ENCODE measurements at places on chromosomes 16 and 17.
A peak's percentile ranks its signal among the peaks of the same experiment; 100 is the strongest.

GRCh38 chr17:51610155-51610554 is 349.8 kb downstream of the UTP18 start:
- DNase-seq = no peak

GRCh38 chr16:65196420-65197075 is 74.7 kb upstream of the CDH11 start:
- no peak for DNase-seq

DNA sequence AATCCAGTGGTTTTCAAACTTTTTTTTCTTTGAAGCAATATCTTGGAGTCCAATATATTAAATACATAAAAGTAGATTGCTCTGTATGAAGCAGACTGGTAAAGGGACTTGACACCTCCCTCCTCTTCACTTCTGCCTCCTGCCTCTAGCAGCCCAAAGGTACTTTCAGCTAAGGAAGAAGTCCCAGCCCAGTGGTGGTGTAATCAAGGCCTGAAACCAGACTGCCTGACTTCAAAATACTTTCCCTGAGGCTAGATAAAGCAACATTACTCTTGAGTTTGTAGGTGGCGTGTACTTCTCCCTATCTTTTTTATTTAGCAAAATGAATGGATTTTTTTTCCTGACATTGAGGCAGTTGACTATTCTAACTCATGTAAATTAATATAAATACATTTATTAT is 122.4 kb upstream of the TMEM97 start:
- no peak for DNase-seq

DNA sequence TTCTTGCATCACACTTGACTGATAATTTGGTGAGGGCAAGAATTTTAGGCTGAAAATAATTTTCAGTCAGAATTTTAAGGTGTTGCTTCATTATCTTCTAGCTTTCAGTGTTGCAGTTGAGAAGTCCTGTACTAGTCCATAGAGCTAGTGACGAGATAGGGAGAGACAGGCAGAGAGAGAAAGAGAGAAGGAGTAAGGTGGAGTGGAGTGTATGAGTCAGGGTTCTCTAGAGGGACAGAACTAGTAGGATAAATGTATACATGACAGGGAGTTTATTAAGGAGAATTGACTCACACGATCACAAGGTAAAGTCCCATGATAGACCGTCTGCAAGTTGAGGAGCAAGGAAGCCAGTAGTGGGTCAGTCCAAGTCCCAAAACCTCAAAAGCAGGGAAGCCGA is 127.2 kb downstream of the UTP18 start:
- DNase-seq = no peak

- DNase-seq = no peak
Observed at GRCh38 chr17:77891602-77892001, 66.9 kb upstream of the TNRC6C start.

GRCh38 chr16:31105677-31106213 is 2.4 kb upstream of the BCKDK start:
- DNase-seq = peak; percentile 91

DNA sequence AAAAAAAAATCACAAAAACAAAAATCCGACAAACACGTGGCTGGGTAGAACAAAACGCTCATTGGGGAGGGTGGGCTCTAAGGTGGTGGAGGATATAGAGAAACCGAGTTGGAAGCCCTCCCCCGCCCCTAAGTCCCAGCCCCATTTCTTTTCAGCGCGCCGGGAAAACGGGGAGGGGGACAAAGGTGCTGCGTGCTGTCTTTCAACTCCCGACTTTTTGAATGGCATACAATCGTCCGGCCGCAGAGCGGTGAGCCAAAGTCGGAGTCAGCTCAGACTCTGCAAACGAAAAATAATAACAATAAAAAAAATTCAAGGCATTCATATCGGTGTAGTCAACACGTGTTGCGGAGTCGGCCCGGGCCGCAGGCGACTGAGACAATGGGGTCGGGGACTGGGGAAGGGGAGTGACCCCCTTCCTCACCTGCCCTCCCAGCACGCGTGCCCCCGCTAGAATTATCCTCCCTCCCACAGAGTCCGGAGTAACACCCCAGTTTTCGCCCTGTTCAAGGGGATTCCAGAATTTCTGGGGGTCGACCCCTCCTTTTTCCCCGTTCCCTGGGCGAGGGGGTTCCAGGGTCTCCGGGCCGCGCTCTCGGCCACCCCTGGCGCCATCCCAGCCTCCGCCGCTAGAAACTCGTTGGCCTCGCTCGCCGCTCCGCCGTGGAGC is 1.7 kb upstream of the IGF2BP1 start:
- no peak for DNase-seq

DNA sequence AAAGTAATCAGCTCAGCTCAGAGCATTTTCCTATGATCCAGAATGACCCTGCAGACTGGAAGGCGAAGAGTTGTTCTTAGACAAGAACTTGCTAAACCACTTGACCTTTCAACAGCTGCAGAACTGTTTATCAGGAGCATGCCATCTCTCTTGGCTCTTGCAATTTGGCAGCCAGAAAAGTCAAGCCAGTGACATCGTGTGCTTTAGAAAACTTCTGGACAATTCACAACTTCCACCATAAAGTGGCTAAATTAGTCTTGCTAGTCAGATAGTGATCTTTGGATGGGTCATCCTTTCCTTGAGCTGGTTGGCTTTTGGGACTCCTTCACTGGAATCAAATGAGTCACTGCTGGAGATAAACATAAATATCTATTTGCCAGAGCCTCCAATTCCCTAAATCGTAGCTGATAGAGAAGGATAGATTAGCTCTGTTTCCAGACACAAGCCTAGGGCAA is 146.5 kb downstream of the MAP2K6 start:
- DNase-seq = no peak

GRCh38 chr17:19386974-19387920 is at the start of gene MFAP4:
MFAP4 (minus strand) TSS chr17:19387190; CDS start chr17:19387155, 35 bp downstream.
- no peak for DNase-seq

DNA sequence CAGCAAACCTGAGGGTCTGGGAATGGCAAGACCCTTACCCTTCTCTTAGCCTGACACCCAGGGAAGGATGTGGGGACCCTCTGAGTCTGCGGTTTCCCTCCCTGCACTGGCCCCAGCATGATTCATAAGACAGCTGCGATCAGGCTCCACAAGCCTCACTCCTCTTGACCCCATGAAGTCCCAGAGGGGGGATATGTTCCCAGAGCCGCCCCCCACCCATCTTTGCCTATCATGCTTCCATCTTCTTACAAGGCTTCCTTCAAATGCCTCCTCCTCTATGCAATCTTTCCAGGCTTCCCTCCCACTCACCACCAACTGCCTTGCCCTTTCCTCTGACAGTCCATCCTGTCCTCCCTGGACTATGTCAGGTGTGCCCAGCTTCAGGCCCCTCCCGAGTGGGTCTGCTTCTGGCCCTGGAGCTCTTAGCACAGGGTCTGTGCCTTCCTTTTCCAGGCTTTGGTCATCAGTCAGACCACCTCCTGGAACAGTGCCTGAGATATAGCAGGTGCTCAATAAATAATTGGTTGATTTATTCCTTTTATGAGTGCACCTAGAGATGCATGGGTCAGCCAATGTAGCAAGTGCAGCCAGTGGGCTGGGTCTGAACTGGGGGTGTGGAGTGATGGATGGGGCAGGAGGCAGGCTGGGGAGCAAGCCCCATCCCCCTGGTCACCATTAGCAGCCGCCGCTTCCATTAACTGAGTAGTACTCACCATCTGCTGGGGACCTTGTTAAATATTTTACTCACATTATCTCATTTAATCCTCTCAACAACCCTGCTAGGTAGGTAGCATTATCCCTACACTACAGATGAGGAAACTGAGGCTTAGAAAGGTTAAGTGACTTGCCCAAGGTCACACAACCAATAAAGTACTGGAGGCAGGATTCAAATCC is 8.4 kb downstream of the DLX3 start:
- DNase-seq = no peak

- no peak for DNase-seq
Observed at GRCh38 chr17:19708431-19709175, 7.8 kb downstream of the SLC47A2 start.

DNA sequence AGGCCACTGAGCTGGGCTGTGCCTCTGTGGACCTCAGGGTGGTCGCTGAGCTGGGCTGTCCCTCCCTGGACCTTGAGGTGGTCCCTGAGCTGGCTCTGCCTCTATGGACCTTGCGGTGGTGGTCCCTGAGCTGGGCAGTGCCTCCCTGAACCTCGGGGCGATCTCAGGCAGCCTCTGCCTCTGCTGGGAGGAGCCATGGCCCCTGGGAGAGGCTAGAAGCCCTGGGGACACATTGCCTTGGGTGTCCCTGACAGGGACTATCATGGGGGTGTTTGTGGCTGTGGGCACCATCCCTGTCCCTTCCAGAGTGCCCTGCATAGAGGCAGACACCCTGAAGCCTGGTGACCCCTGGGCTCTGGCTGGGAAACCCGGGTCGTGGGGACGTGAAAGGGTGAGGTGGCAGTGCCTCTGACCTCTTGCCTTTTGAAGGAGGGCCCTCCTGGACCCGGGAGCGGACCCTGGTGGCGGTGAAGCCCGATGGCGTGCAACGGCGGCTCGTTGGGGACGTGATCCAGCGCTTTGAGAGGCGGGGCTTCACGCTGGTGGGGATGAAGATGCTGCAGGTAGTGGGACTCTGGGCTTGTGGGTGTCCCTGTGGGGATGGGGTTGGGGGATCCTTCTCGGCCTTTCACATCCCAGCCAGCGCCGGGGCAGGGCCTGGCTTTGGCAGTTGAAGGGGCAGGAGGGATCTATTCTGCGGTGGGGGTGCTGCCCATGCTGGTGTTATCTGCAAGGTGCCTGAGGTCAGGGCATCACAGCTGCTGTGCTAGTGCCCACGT is 1.8 kb downstream of the NME4 start:
- no peak for DNase-seq

- DNase-seq = no peak
Observed at GRCh38 chr17:77208217-77208808, 67.5 kb downstream of the SEC14L1 start.

DNA sequence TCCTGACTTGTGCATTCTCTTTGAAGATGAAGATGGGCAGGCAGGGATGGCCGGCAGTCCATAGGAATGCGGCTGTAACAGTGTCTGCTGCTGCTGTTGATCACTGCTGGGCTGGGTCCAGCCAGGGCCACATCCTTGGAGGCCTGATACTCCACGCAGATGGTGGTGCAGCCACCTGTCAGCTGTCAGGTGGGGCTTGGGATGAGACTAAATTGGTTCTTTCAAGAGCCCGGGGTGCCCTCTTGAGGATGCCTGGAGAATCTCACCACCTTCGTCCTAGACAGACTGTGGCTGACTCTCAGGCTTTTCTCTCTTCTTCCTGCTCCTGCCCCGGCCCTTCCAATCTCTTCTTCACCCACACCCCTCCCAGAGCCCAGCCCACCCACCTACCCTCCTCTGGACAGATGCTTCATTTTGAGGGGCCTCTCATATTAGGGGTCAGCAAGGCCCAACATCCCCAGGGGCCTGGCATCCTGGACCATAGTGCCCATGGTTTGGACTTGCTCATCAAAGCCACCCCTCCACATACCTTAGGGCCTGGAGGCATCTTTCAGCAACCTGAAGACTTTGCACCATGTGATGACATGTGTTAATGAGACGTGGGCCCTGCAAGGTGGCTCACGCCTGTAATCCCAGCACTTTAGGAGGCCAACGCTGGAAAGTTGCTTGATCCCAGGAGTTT is 19.1 kb downstream of the OSBPL7 start:
- DNase-seq = peak; percentile 65

DNA sequence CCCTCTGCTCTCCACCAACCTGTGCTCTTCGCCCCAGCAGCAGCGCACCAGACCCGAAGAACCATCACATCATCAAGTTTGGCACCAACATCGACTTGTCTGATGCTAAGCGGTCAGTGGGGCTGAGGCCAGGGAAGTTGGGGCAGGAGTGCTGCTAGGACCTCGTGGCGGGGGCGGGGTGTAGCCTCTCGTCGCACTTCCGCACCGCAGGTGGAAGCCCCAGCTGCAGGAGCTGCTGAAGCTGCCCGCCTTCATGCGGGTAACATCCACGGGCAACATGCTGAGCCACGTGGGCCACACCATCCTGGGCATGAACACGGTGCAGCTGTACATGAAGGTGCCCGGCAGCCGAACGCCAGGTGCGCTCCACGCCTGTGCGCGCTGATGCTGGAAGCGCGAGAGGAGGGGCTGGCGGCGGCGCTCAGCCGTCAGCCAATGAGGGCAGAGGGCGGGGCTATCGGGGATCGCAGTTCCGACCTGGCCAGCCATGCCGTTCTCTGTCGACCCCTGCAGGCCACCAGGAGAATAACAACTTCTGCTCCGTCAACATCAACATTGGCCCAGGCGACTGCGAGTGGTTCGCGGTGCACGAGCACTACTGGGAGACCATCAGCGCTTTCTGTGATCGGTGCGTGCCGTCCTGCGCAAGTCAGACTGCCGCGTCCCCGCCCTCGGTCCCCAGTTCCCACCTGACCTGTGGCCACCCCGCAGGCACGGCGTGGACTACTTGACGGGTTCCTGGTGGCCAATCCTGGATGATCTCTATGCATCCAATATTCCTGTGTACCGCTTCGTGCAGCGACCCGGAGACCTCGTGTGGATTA is 3.2 kb upstream of the TMEM88 start:
- peak; percentile 94 for DNase-seq
